NCI-H2029 (cell line): ENCODE measurements at places on chromosomes 7 and 10.
A peak's percentile ranks its signal among the peaks of the same experiment; 100 is the strongest.

GRCh38 chr7:42926204-42926603 lies 5.8 kb downstream of the PSMA2 start:
- DNase-seq = no peak

DNA sequence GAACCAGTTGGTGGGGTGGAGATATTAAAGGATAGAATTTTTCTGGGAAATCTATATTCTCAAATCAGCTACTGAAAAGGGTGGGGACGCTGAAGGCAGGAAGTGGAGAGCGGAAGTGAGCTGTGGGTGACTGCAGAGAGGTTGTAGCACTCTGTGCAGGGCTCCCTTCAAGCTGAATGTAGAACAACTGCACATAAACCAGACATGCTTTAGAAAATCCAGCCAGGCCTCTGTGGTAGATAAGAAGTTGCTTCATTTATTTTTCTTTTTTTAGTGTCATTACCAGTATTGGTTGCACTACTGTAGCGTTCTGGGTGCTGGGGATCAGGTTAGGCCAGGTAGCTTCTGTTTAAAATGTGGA lies 127.8 kb downstream of the CELF2 start:
- DNase-seq = no peak

DNA sequence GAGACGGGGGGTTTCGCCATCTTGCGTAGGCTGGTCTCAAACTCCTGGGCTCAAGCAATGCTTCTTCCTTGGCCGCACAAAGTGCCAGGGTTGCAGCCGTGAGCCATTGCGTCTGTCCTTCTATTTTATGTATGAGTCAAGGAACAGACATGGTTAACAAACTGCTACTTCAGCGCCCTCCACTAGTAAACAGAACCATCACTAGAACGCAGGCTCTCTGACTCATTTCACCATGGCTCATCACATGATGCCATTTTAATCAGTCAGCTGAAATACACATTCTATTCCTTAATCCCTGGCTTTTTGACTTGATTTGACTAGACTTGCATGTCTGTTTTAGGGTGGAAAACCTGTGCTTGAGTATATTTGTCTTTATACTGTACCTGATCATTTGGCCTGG lies 41.3 kb downstream of the CELF2 start:
- DNase-seq = no peak

DNA sequence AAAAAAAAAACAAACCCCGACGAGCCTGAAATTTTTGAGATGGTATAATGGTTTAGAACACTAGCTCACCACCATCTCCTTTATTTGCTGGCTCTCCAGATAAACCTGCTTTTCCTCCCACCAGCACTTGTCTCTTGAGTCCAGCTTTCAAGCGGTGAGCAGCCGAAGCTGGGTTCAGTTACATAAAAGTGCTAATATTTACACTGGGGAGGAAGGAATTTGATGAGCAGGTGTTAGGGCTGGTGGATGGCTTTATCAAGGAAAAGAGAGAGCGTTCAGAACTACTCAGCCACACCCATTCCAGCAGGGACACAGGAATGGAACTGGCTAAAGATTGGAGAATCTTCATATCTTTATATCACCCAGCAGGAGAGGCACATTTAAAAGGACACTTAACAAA lies 6.6 kb upstream of the CALML3 start:
- peak; percentile 80 for DNase-seq

GRCh38 chr10:118342638-118343020 lies 505 bp upstream of the FAM204A start:
- DNase-seq = no peak

DNA sequence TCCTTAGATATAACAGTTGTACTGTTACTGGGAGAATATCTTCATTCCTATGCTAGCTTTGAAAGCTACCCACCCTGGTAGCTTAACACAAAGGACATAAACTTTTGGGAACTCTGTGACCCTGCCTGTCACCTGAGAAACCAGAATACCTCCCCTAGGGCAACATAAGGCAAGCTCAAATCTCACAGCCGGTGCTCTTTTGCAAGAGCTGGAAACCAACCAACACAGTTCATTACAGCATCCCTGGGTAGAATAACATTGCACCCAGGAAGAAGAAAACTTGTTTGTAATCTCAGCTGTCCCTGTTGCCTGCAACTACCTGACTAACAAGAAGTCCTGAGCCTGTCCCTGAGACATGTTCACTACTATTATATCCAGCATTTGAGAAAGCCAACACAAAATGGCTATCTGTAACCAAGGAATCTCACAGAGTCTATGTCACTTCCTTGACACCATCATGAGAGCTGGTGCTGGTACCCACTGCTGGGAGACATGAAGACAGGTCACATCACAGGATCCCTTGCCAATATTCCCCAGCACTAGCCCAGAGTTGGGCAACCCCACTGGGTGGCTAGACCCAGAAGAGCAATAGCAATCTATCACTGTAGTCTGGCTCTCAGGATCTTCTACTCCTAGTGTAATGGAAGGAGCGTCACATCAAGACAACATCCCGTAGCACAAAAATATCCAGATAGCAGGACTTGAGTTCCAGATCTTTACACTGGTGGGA lies 31.3 kb downstream of the AKR1C3 start:
- no peak for DNase-seq

- peak; percentile 2 for DNase-seq
These were observed 32.0 kb upstream of the PLEKHA1 start for GRCh38 chr10:122342293-122343134.
